ENCODE measurements at places on chromosomes 3 and 15.

- no peak for DNase-seq
Measured at GRCh38 chr3:22245811-22246583, 495.0 kb upstream of the ZNF385D start.

DNA sequence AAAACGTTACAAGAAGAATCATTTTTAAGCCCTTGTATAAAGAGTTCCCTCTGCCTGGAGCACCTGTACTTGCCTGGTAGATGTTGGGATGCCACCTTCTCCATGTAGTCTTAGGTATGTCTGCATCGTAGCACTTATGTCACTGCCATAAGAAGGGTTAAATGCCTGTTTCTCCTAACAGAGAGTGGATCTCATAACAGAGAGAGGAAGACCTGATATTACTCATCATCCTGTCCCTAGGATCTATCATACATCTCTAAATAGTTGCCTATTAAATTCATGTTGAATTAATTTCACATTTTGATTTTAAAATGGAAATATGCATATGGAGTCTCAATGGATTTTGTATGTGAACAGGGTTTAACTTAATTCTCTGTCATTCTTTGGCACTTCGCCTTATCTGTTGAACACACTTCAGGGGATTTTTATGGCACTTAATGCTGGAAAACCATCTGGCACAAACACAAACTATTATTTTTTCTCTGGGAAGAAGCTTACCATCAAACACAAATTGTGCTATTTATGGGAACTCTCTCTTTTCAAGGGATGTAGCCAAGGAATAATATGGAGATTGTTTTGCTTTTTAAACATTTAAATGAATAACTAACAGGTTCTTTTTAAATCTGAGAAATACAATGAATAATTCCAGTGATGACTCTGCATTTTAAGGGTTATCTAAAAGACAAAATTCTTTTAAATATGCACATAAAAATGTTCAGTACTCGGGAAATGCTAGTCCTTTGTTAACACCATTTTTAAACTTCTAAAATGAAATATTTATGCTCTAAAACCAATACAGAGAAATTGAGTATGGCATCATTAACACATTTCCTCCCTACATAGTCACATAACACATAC is 230.7 kb downstream of the ZNF385D start:
- DNase-seq: no peak

GRCh38 chr15:82774496-82774895 is 31.4 kb downstream of the FSD2 start:
- DNase-seq: no peak

GRCh38 chr3:39319249-39319648 is 10.3 kb upstream of the CCR8 start:
- no peak for DNase-seq

GRCh38 chr3:27138005-27138404 is 231.2 kb downstream of the NEK10 start:
- DNase-seq: no peak

All from T-helper 9 cell (primary cell).